ENCODE measurements at places on chromosomes 7 and 10. TPM values are rescaled to one million over a fixed set of nuclear protein-coding genes. Genes with fewer than 3 reads are reported as not detected.

Gene SAP25
- 1.6 TPM for total RNA-seq

GRCh38 chr7:147081117-147081516 lies 964.5 kb downstream of the CNTNAP2 start:
- no peaks in the 10 kb centered on the region for H3K27me3 ChIP-seq
- no peak overlapping the region for H3K27ac ChIP-seq
- no peak overlapping the region for H3K4me3 ChIP-seq
- no peaks in the 10 kb centered on the region for H3K36me3 ChIP-seq
- no peak for DNase-seq

Gene GRID1
- 8.0 TPM for total RNA-seq

DNA sequence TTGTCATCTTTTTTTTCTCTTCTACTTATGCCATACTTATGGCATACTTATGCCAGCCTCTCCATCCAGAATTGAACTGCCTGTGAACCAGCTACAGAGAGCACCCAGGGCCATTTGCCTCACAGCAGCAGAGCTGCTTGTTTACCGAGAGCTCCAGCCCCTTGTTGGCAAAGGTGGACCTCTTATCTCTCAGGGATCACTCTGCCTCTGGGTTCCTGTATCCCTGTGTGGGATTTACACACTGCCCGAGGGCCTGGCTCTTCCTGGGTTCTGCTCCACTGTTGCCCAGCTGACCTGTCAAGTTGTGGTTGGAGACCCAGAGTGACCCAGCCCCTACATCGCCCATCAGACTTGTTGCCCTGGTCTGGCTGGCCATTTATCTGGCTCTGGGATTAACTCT lies 22.3 kb downstream of the MRPS33 start:
- no peaks in the 10 kb centered on the region for H3K27me3 ChIP-seq
- no peaks in the 10 kb centered on the region for H3K36me3 ChIP-seq
- DNase-seq: no peak
- H3K4me1 ChIP-seq: no peaks in the 10 kb centered on the region

Gene ADCY1
- 7.8 TPM for total RNA-seq

Gene SEC61A2
- total RNA-seq: 2.6 TPM

Gene TEX36
- total RNA-seq: not detected

- H3K4me1 ChIP-seq: peaks cover 24% of the 10 kb centered on the region
- peak overlapping the region; percentile 97 for H3K27ac ChIP-seq
- peak; percentile 78 for DNase-seq
Measured at GRCh38 chr10:97332591-97333350, 1.8 kb downstream of the FRAT2 start.

Gene GPR37
- total RNA-seq: 0.27 TPM

GRCh38 chr7:415646-416525 lies 103.8 kb downstream of the PDGFA start:
- no peaks in the 10 kb centered on the region for H3K4me1 ChIP-seq
- H3K27me3 ChIP-seq: no peaks in the 10 kb centered on the region
- no peak overlapping the region for H3K27ac ChIP-seq
- H3K36me3 ChIP-seq: no peaks in the 10 kb centered on the region
- H3K4me3 ChIP-seq: no peak overlapping the region

GRCh38 chr10:49498425-49498824 lies 40.5 kb downstream of the ERCC6 start:
- peaks cover 9% of the 10 kb centered on the region for H3K4me1 ChIP-seq
- no peak overlapping the region for H3K4me3 ChIP-seq
- DNase-seq: no peak
- H3K27me3 ChIP-seq: no peaks in the 10 kb centered on the region
- no peaks in the 10 kb centered on the region for H3K36me3 ChIP-seq
- H3K27ac ChIP-seq: no peak overlapping the region

Gene CTAGE4
- total RNA-seq: 2.3 TPM

DNA sequence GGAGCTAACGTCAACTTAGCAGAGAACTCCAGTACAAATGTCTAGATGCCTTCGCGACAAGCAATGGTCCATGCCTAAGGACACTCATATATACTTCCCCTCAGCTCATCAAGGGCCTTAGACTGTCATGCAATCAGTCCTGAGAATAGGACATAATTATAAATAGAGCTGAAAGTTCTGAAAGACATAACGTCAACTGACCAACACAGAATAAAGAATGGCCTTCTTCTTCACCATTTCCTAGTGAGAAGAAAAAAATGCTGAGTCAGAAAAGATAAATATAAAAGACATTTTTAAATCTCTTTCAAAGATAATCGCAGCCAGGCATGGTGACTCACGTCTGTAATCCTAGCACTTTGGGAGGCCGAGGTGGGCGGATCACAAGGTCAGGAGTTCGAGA lies 83.2 kb downstream of the ARMH3 start:
- DNase-seq: no peak
- H3K36me3 ChIP-seq: no peaks in the 10 kb centered on the region
- H3K4me3 ChIP-seq: no peak overlapping the region
- peak overlapping the region; percentile 58 for H3K27ac ChIP-seq
- no peaks in the 10 kb centered on the region for H3K27me3 ChIP-seq
- H3K4me1 ChIP-seq: peaks cover 38% of the 10 kb centered on the region

DNA sequence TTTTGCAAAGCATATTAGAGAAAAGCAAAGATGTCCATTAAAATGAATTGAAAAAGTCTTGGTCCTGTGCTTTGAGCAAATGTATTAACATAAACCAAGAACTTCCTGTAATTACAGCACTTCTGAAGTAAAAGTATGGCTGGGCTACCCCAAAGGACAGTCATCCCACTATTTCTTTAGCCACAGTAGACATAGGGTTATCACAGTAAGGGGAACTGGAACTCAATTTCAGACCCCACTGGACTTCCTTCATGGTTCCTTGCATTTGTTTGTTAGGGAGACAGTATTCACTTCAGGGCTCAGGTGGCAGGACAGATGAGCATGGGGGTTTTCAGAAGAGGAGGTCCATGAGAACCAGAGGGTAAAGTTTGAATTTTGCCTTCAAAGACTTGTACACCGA lies 203.1 kb upstream of the PDE1C start:
- no peak for DNase-seq
- no peaks in the 10 kb centered on the region for H3K36me3 ChIP-seq
- no peak overlapping the region for H3K4me3 ChIP-seq
- no peaks in the 10 kb centered on the region for H3K4me1 ChIP-seq
- no peak overlapping the region for H3K27ac ChIP-seq

Data from adrenal gland (tissue), 19 donors.